Mammary epithelial cell (primary cell): ENCODE measurements at places on chromosomes 6 and 20. TPM values are rescaled to one million over a fixed set of nuclear protein-coding genes. Genes with fewer than 3 reads are reported as not detected.

Gene OR2H2
- not detected in 2 replicates for total RNA-seq

Gene SEC23B
- total RNA-seq = 82.8 and 113 TPM in 2 replicates

Gene BPI
- total RNA-seq = not detected

Gene ZSCAN16
- 1.7 TPM for total RNA-seq

Gene CLVS2
- not detected in 2 replicates for total RNA-seq

Gene PLCB1
- total RNA-seq = 3.3 TPM

Gene FBXO5
- total RNA-seq = 2.2 TPM
